NCI-H2171 treated with DMSO at 0.1 percent for 48 hours (cell line): ENCODE measurements at places on chromosomes 5 and 9.
A peak's percentile ranks its signal among the peaks of the same experiment; 100 is the strongest.

GRCh38 chr5:82894716-82895115, 182.5 kb downstream of the TMEM167A start:
- no peak for DNase-seq

- no peak for DNase-seq
These were observed 100.0 kb downstream of the SH3TC2 start for GRCh38 chr5:148962761-148963324.

DNA sequence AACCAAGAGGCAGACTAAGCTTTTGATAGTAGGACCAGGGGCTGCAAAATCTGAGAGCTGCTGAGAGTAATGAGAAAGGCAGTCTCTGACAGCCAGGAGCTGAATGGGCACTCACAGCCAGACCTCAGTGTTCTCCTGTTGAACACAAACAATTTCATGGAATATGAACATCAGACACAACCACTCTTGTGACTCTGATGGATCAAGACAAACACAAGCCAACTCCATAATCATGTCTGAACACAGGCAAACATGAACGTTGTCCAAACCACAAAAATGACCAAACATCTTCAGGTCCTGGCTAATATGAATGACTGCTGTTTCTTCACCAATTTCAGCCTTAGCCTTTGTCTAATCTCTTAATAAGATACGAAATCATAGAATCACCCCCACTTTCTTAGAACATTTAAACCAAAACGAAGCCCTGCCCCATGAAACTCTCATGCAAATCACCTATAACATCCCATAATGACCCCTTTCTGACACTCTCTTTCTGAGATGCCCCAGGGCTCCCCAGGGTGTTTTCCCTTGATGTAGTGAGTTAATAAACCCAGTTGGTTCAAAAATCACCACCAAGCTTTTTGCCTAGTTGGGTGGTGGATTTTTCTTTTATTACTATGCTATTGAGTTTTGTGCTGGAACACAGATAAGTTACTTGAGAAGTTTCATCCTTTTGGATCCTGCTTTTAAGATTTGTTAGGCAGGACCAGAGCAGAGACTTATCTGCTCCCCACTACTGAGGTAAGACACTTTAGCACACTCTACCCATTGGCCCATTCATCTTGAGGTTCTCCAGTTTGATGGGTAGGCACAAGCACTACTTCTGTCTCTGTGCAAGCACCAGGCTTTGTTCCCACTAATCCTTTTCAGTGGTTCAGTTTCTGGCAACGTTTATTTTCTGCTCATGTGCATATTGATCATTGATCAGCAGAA, 5.9 kb upstream of the ERAP2 start:
- no peak for DNase-seq

DNA sequence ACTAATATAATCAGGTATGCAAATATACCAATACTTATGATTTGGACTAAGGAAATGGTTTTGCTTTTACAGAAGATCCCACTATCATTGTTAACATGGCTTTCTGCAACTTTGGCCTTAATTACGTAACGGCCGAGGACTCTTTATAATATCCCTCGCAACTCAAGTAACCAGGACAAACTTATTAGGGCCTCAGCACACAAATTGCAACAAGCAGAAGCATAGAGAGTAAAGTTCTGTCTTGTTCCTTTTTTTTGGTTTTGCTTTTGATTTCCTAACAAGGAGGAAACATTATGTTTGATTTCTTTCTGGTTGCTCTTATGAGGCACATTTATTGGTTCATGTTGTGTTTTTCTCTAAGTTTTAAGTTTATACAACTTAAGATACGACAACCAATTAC, 60.4 kb downstream of the RORB start:
- DNase-seq, result no peak

DNA sequence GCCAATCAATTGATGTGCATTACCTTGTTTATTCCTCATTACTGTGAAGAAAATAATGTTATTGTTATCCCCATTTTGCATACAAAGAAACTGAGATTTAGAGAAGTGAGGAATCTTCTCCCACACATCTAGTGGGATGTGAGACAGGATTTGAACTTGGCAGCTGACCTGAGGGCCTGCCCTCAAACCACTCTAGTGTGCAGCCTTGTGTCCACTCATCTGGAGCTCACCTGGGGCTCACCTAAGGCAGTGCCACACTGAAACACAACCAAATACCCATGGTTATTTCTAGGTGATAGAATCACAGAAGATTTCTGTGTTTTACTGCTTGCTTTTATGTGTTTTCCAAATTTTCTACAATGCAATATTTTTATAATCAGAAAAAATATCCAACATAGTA, 94.7 kb upstream of the SAP30L start:
- no peak for DNase-seq

DNA sequence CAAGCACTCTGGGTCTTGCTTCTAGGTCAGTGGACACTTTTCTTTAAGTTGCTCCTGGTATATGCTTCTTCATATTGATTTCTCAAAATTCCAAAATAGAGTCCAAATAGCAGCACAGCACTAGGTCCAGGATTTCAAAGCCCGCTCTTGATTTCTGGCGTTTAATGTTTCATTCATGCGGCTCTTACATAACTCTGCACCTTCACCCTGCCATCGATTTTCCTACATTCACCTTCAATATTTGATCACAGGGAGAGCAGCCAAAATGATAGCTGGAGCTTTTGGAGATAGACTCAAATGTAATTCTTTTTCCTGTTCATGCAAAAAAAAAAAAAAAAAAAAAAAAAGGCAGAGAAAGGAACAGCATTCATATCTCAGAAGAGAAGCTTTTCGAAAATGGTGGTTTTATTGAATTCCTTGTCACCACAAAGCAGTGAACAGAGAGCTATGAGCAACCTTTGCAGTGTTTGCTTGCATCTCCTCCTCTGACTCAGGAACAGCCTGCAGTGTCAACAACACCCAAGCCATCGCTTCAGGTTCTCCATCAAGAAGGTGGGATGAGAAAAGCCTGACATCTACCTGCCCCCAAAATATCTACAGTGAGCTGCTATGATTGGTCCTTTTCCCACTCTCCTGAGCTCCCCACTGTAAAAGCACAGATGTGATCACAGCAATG, 97.8 kb downstream of the MED10 start:
- DNase-seq, result no peak

DNA sequence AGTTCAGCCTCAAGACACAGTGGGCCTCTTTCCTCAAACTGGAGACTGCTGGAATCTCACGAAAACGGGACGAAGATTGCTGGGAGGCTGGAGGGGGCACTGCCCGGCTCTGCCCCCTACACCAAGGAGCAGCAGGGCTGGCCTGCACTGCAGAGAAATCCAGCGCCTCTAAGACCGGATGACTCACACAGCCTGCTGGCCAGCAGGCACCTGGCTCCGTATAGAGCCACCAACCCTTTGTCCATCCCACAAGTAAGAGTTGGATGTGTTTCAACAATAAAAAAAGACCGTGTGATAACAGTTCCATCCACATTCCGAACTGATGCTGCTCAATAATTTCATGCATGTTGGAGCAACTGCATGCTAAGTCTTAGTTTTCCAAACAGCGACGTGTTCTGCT, 11.5 kb downstream of the CCDC127 start:
- DNase-seq, result no peak

DNA sequence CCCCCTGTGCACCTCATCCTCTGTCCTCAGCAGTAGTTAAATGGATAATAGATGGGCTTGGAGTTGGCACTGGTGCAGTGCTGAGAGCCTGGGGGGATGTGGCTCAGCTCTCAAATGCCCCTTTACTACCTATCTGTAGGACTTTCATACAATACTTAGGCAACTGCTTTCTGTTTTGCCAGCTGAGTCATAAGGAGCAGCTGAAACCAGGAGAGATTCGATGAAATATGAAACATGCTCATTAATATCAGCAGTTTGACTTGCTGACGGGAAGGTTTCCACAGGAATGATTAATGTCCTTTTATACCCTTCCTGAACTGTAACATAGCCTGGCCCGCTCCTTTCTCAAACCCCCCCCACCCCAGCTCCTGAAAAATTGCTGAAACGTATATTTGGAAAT, 142.6 kb downstream of the SAXO1 start:
- peak; percentile 38 for DNase-seq

DNA sequence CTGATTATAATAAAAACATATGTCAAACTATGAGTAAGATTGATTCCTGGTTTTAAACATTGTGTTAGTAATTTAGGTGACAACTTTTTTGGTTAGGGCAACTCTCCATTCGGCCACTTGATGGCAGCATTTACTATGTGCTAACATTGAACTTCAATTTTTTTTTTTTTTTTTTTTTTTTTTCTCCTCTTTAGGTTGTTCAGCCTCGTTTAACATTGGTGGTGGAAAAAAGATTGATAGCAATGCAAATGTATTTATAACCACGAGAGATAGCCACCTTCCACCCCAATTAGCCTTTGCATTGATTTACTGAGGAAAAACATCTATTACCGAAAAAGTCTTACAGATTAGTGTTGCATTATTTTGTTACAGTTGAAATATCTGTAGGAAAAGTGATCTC, 159.1 kb downstream of the CSNK1G3 start:
- DNase-seq, result peak; percentile 45

- DNase-seq, result no peak
These were observed 17.6 kb upstream of the SETX start for GRCh38 chr9:132372177-132373095.

- DNase-seq, result no peak
These were observed 677.3 kb upstream of the FTMT start for GRCh38 chr5:121174351-121174750.

DNA sequence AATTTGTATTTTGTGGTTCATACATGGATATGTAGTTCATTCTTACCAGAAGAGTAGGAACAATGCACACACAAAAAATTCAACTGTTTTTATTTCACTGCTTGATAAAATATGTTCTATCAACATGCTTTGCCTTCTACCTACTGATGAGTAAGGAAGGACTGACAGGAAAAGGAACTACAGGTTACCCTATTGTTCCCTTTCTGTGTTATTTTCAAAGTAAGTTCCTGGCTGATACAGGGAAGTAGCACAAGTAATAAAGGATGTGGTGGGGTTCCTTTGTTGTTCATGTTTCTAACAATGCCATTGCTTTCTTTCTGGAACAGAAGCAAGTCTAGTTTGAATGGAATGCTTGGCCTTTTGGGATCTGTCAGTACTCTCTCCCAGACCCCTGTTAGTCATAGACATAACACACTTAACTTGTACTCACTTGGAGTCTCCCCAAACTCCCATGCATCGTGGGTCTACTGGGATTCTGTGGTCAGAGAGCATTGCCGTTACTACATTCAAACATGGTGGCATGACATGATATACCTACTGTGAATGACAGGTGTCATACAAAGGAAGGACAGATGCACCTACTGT, 20.2 kb upstream of the ALDOB start:
- DNase-seq, result no peak

GRCh38 chr9:96450613-96451528, 902 bp downstream of the HABP4 start:
- peak; percentile 30 for DNase-seq

GRCh38 chr5:88825584-88826315, 57.2 kb downstream of the MEF2C start:
- DNase-seq, result no peak

GRCh38 chr5:14172149-14172795, 29.1 kb downstream of the TRIO start:
- DNase-seq, result peak; percentile 22

DNA sequence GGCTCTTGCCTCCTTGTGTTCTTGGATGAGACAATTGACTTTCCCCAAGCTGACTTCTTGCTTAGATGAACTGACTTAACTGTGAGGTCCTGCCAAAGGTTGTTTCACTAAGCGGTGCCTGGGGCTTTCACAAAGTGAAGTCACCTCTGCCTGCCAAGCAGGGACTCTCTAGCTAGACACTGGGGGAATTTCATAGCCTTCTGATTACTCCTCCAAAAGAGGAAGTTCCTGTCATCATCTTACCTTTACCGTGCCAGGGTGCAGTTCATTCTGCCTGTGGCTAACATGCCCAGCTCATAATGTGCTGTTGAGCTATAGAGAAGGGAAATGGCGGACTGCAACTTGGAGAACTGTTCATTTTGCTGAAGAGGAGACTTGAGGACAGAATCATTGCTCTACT, 472.0 kb upstream of the WWC1 start:
- no peak for DNase-seq

GRCh38 chr9:91411096-91411771, 12.4 kb downstream of the NFIL3 start:
- DNase-seq, result no peak

DNA sequence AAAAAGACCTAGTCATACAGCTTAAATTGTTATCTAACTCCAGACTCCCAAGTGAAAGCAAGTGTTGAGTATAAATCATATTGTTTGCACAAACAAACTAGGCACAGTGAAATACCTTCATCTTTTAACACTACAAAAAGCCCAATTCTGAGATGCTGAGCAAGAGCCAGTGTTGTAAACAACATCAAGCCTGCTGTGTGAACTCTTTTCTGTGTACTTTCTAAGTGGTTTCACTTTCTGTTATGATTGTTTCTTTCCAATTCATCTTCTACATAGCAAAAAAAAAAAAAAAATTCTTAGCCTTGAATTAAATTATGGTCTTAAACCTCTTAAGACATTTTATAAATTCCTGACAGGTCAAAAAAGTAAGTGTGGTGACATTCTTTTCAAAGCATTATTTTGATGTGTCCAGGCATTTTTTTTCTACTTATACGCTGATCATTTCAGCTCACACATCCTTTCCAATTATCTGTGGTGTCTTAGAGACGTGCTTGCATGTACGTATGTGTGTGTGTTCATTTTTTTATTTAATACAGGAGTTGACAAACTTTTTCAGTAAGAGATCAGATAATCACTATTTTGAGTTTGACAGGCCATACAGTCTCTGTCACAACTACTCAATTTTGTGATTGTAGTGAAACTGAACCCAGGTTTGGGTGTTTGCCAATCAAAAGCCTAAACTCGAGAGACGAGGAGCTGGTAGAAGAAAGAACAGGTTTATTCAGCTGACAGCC, 556.1 kb downstream of the CDH9 start:
- DNase-seq, result no peak

DNA sequence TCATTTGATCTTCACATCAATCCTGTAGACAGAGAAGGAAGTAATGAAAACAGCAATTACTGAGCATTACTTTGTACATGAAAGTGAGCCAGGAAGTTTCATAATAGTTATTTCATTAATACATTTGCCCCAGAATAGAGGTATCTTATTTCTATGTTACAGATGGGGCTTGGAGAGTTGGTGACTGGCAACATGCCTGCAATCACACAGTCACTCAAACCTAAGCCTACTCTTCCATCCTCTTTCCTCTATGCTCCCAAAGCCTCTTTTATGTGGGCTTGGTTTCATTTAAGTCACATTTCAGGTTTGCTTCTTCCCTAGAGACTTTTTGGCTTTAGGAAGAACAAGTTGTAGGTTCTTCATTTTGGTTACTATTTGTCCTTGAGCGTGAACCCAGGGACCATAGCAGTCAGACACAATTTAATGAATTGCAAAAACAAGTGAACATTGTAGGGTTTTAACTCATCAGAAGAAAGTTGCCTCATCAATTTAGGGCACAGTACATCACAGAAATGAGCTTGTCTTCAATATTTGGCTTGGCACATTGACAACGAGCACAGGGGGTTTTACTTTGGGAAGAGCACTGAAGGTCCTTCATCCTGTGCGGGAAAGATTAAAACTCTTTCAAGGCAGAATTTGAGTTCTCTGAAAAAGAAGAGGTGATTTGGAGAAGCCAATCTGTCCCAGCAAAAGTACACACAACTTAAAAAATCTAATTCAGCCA, 381.1 kb downstream of the TMEM38B start:
- peak; percentile 28 for DNase-seq

GRCh38 chr5:50320131-50320749, 120.8 kb downstream of the EMB start:
- DNase-seq, result no peak

- DNase-seq, result no peak
These were observed 15.6 kb upstream of the ACSL6 start for GRCh38 chr5:132027027-132027426.
